ENCODE measurements at places on chromosomes 13 and 19.

- no peak for DNase-seq
Measured at GRCh38 chr13:50357136-50357535, 341.9 kb downstream of the KCNRG start.

DNA sequence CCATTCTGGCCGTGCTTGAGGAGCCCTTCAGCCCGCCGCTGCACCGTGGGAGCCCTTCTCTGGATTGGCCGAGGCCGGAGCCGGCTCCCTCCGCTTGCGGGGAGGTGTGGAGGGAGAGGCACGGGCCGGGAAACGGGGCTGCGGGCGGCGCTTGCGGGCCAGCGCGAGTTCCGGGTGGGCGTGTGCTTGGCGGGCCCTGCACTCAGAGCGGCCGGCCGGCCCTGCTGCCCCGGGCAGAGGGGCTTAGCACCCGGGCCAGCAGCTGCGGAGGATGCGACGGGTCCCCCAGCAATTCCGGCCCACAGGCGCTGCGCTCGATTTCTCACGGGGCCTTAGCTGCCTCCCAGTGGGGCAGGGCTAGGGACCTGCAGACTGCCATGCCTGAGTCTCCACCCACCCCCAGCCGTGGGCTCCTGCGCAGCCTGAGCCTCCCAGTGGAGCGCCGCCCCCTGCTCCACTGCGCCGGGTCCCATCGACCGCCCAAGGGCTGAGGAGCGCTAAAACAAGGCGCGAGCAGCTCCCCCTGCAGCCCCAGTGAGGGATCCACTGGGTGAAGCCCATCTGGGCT is 76.5 kb downstream of the PCDH20 start:
- no peak for DNase-seq

GRCh38 chr19:633786-634639 is 676 bp upstream of the POLRMT start:
- no peak for DNase-seq

DNA sequence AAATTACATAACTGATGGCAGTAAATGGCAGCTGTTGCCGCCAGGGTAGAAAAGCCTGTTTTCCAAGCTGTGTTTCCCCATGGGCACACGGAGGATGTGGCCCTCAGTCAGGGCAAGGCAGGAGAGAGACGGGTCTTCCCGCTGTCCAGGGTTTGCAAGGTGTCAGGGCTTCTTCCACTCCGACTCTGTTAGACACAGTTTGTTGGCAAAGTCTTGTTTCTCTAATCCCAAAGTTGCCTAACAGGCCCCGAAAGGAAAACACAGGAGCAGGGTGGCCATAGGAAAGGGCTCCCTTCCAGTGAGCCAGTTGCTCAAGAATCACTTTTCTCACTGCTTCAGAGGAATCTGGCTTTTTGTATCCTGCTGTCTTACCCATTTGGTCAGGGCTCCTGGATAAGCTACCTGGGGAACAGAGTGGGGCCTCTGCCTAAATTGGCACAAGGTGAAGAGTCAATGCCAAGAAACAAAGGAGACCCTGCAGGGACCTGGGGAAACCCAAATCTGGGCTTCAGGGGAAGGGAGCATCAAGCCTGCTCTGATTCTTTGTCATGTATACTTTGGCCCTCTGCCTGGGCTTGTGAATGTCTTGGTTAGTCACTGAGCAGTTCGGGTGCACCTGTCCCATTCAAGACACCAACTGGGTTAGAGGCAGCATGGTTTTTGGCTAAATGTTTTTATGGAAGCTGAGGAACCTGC is 29.0 kb upstream of the CXCL17 start:
- DNase-seq = no peak

DNA sequence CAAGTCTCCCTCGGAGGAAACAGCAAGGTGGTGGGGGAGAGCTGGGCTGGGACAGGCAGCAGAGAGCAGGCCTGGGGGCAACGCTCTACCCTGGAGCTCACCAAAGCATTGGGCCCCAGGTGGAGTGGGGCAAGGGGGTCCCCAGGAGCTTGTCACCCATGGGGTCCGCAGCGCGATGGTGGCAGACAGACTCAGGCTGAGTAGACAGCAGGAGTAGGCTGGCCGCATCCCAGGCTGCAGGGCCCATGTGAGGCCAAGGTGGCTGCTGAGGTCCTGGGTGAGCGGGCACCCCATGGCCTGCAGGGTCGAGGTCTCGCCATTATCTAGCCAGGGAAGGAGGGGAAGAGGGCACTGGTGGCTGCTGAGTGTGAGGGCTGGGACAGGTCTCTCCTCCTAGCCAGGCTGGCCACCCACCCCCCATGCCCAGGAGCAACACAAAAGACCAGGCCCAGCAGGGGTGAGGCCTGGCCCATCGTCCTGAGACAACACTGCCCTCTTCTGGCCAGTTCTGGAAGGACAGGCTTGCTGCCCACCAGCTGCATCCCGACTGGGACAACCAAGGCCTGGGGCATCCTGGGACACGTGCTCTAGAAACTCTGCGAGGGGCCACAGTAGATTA is 33.1 kb downstream of the CEBPG start:
- no peak for DNase-seq

DNA sequence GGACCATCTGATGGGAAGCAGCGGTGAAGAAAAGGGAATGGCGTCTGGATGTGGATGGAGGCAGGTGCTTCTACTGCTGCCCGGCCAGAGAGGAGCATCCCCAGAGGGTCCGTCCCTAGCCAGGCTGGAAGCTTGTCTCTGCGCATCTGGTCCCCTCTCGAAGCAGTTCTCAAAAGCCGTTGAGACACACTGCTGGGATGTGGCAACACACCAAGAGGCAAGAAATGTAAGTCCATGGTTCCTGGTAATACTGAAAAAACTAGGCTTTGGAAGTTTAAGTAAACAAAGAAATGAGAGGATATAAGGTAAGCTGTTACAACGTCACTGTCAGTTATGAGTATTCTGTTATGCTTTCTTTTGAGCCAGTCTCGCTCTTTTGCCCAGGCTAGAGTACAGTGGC is 15.1 kb upstream of the FFAR2 start:
- DNase-seq = no peak

Data from SW 1271 (cell line).